Lung (tissue), 17 donors: ENCODE measurements at places on chromosomes 1 and 21. TPM values are rescaled to one million over a fixed set of nuclear protein-coding genes. Genes with fewer than 3 reads are reported as not detected.

DNA sequence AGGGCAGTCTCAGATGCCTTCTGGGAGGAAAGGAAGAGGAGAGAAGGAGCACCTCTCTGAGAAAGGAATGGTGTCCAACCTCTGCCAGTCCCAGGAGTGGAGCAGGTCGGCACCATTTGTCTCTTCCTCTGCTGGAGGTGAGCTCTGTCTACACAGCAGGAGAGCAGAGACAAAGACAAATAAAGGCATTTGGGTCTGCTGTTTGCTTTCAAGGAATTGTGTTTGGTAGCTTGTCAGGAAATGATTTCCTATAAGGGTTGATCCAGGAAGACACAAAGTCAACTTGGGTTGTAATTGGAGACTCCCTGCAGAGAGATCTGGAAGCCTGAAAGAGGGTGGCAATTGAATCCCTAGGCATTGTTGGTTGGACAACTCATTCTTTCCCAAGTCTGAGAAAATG lies 34.5 kb upstream of the PLXNA2 start:
- H3K27me3 ChIP-seq, result peaks cover 2% of the 10 kb centered on the region
- no peak overlapping the region for H3K27ac ChIP-seq
- no peaks in the 10 kb centered on the region for H3K4me1 ChIP-seq
- no peaks in the 10 kb centered on the region for H3K36me3 ChIP-seq
- no peak overlapping the region for H3K4me3 ChIP-seq

The SLC44A3 gene
- total RNA-seq, result 31.8 TPM

DNA sequence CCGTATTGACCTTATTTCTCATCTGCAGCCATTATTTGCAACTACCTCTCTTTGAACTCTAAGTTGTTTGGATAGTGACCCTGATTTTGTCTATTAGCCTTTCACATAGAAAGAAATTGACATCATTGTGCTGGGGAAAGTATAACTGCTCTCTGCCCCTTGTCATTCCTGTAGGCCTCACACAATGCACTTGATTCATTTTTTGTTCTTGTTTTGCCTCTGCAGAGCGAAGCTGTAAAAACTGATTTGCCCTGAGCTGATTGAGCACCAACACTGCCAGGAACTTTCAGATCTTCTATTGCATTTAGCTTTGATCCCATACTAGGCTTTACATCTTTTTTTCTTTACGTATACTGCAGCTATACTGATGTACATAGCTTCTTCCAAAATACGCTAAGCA lies 167.2 kb upstream of the PTBP2 start:
- H3K27ac ChIP-seq, result no peak overlapping the region
- no peak for DNase-seq
- H3K4me1 ChIP-seq, result no peaks in the 10 kb centered on the region
- H3K36me3 ChIP-seq, result no peaks in the 10 kb centered on the region
- H3K27me3 ChIP-seq, result no peaks in the 10 kb centered on the region
- no peak overlapping the region for H3K4me3 ChIP-seq

DNA sequence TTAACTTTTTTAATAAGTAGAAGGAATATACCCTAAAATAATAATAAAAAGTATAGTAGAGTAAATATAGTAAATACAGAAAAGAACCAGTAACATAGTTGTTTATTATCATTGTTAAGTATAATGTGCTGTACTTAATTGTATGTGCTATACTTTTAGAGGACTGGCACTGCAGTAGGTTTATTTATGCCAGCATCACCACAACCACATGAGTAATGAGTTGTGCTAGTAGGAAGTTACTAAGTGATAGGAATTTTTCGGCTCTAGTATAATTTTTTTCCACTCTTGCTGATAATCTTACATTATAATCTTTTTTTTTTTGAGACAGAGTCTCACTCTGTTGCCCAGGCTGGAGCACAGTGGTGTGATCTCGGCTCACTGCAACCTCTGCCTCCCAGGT lies 71.6 kb downstream of the IVNS1ABP start:
- peaks cover 1% of the 10 kb centered on the region for H3K4me1 ChIP-seq
- H3K4me3 ChIP-seq, result no peak overlapping the region
- H3K36me3 ChIP-seq, result no peaks in the 10 kb centered on the region
- H3K27me3 ChIP-seq, result no peaks in the 10 kb centered on the region
- no peak overlapping the region for H3K27ac ChIP-seq
- no peak for DNase-seq

- H3K4me3 ChIP-seq, result no peak overlapping the region
- no peaks in the 10 kb centered on the region for H3K36me3 ChIP-seq
- no peaks in the 10 kb centered on the region for H3K4me1 ChIP-seq
- H3K27ac ChIP-seq, result no peak overlapping the region
- no peaks in the 10 kb centered on the region for H3K27me3 ChIP-seq
Measured at GRCh38 chr1:172991674-172992400, 58.9 kb downstream of the TNFSF18 start.

The GJA8 gene
- not detected for total RNA-seq

- peaks cover 17% of the 10 kb centered on the region for H3K4me1 ChIP-seq
- DNase-seq, result peak; percentile 23
- H3K36me3 ChIP-seq, result no peaks in the 10 kb centered on the region
- H3K27me3 ChIP-seq, result peaks cover 6% of the 10 kb centered on the region
- H3K27ac ChIP-seq, result peak within 1 kb of the TSS; percentile 87
Measured at GRCh38 chr1:167629681-167630567, at the start of gene RCSD1. Gene RCSD1 (plus strand): TSS chr1:167630232. CDS start chr1:167630424, 192 bp downstream.

The RIMKLA gene
- total RNA-seq, result 8.9 TPM

The BCAN gene
- total RNA-seq, result 1.1 TPM

- no peak overlapping the region for H3K4me3 ChIP-seq
- H3K27me3 ChIP-seq, result no peaks in the 10 kb centered on the region
- H3K36me3 ChIP-seq, result no peaks in the 10 kb centered on the region
- no peak overlapping the region for H3K27ac ChIP-seq
- H3K4me1 ChIP-seq, result peaks cover 16% of the 10 kb centered on the region
Measured at GRCh38 chr1:233242827-233243483, 52.6 kb downstream of the PCNX2 start.

DNA sequence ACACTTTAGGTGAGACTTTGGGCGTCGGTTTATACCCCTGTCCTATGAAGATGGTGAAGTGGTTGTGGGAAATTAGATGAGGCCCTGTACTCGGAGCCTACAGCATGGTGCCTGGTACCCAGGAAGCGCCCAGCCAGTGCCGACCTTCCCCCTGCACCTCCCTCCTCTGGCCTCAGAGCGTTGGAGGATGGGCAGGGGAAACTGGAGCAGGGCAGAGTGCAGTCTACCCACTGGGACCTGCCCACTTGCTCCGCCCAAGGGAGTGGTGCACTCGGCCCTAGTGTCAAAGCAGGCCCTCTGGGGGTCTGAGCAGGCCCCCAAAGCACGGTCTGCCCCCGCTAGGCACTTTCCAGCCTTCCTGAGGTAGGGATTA lies 13.0 kb upstream of the TTC22 start:
- H3K36me3 ChIP-seq, result no peaks in the 10 kb centered on the region
- H3K4me1 ChIP-seq, result no peaks in the 10 kb centered on the region
- H3K4me3 ChIP-seq, result no peak overlapping the region
- no peak overlapping the region for H3K27ac ChIP-seq
